Stimulated activated CD8-positive, alpha-beta memory T cell treated with anti-CD3 and anti-CD28 coated beads, Interleukin-4, amount 100 ng/mL, for 24 hours (primary cell): ENCODE measurements at places on chromosomes 16 and 17.

GRCh38 chr17:17710728-17711541 lies 29.7 kb downstream of the RAI1 start:
- no peak for DNase-seq

- DNase-seq: no peak
Measured at GRCh38 chr17:70119545-70119944, 44.5 kb downstream of the KCNJ16 start.

GRCh38 chr16:66003201-66003600 lies 363.3 kb upstream of the CDH5 start:
- no peak for DNase-seq

DNA sequence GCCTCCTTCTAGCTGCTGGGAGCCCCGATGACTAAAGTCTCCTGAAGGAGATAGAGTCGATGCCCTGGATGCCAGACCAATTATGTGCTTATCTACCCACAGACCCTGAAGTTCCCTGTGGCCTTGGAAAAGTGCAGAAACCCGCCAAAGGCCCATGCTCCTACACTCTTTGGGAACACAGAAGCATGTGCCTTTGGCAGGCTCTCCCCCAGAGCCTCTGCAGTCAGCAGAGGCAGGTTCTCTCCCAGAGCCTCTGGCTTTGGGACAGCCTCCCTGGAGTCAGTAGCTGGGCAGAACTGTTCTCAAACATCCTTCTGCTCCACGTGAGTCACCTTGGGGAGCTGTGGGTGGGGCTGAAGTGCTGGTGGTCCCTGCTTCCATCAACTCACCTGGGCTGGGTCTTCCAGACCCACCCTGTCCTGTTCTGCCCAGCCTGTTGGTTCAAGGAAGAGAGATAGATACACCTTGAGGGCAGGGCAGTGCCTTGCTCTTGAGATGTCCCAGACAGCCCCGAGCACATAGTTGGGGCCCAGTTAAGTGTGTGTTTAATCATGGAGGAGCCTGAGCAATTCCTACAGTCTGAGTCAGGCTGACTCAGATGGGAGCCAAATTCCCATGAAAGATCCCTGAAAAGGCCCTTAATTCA lies 3.2 kb upstream of the CDK5RAP3 start:
- no peak for DNase-seq

DNA sequence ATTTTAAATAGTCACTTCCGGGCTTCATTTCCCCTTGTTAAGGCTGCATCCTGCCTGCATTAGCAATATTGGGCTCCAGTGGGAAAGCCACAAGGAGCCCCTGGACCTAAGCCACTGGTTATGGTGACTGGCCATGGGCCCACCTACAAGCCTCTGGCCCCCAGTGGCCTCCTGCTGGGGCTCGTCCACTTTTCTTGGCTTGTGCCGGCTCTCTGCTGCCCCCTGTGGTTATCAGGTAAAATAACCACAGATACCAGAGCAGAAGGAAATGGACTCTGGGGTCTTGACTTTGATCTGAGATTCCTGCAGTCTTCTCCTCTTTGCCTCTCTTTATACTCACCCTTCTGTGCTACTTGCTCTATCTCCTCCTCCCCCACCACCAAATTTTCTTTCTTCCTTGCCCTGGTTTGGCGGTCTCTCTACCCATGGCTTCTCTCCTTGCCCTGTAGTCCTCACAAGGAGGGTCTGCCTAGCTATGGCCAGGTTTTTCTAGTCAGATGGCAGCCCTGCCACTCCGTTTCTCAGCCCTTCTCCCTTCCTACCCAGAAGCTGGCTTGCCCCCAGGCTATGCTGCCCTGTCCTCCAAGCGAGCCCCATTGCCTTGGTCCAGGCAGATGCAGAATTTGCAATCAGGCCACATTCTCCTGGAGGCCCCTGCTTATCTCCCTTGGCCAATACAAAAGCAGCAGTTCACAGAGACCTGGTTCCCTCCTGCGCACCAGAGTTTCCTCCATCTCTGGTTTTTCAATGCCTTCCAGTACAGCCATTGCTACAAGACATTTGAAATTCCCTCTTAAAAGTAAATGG lies 82.9 kb upstream of the RCVRN start:
- no peak for DNase-seq

DNA sequence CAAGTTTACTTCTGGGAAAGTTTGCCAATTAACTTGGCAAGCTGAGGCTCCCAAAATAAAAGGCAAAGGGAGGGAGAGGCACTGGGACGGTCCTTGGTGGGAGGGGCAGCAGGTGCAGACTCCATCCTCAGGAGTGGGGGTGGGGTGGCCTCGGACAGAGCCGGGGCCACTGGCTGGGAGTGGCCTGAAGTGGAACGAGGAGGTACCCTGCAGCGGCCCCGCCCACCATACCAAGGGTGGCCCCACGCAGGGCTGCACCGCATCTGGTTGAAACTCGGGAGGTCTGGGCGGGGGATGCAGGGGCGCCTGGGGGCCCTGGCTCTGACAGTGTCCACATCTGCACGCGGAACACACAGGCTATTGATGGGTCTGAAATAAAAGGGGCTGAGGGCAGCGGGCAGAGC lies 42.4 kb upstream of the SLC38A10 start:
- DNase-seq: no peak
